ENCODE measurements at places on chromosomes 7 and 10.

- DNase-seq, result no peak
These were observed 35.2 kb upstream of the WDFY4 start for GRCh38 chr10:48649349-48649944.

DNA sequence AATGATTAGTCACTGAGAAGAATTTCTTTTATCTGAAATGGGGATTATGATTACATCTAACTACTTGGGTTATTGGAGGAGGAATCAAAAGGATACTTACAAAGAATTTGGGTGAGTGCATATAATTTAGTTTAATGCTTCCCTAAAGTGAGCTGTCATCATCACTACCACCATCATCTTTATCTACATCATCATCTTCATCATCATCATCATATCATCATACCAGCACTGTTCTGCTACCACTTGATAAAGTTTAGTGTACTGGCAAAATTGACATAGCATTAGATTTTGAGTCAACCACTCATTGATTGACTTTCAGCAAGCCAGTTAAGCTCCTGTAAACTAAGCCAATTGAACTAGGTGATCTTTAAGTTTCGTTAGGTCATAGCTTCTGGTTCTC, 245.6 kb upstream of the DKK1 start:
- no peak for DNase-seq

DNA sequence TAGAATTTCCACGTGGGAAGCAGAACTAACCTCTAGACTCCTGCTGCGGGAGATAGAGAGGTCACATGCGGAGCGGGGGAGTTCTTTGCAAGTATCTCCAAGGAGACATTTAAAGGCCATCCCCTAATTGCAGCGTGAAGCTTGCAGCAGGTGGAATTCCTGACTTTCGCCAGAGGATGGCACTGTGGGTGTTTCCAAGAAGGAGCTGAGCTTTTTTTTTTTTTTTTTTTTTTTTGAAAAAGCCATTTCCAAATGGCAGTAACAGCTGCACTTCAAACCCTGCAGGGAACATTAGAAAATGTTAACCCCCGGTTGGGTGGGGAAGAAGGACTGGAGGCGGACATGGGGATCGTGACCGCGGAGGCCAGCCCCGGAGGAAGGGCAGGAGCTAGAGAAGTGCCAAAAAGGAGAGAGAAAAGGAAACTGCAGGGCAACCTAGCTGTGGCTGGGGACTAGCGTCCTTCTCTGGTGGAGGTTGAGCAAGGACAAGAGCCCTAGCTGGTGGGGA, 487.7 kb downstream of the TYW1 start:
- peak; percentile 40 for DNase-seq

DNA sequence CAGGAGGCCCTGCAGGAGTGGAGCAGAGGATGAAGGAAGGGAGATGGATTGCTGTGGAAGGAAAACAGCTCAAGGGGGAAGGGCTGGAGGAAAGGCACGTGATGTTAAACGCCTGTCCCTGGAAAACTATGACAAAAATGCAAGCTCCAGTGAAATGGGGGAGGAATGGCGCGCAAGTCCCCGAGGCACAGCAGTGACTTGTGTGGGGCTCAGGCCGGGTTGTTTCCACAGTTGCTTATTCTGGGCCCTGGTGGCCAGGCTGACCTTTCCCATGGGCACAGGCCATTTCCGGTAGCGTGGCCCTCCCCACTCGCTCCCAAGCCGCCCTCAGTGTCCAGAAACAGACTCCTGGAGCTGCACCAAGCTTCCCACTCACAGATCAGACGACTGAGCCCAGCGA, 68.1 kb upstream of the PDGFA start:
- no peak for DNase-seq

DNA sequence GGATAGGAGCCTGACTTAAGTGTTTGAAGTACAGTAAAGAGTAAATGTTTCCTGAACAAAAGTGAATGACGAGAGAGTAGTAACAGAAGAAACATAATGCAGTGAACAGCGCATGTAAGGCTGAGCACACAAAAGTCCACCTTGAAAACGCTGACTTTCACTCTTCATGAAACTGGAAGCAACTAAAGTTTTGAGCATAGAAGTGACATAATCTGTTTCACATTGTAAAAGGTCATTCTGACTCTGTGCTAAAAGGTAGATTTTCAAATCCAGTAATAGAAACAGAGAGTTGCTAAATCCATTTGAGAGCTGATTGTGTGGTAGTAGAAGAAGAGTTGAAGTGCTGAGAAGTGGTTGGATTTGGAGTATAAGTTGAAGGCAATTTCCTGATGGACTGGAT, 1037.0 kb downstream of the CNTNAP2 start:
- DNase-seq, result no peak

DNA sequence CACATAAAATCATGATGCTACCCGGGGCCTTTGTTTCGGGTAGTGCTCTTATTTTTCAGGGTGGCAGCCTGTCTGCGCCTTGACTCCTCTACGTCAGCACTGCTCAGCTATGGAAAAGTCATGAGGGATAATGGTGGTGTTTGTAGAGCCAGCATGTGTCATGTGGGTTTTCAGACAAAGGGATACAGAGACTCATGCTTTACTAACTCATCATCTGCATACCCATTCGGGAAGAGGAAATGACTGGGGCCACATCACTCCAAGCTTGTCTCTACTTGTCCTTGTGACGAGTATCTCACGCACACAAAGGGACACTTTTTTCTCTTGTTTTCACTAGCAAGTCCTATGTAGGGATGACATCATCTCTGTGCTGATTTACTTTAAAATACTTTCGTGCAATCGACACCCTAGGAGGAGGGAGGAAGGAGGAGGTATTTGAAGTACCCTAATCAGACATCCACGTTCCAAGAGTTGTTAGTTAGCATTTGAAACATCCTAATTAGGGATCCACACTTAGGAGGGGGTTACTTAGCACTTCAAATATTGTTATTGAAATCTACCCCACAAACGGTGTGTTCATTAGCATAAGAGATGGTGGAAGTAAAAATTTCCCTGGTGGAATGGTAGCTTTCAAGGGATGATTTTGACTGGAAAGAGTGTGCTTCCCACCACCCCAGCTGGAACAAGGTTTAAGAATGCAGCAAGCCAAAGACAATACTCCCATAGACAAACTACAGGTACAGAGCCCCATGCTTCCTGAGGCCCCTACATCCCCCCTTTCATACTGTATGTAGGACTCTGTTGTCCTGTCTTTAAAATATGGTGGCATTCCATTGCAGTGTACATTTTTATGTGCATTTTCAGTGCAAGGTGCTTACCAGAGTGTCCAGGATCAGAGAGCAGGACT, 52.0 kb downstream of the THNSL1 start:
- no peak for DNase-seq

DNA sequence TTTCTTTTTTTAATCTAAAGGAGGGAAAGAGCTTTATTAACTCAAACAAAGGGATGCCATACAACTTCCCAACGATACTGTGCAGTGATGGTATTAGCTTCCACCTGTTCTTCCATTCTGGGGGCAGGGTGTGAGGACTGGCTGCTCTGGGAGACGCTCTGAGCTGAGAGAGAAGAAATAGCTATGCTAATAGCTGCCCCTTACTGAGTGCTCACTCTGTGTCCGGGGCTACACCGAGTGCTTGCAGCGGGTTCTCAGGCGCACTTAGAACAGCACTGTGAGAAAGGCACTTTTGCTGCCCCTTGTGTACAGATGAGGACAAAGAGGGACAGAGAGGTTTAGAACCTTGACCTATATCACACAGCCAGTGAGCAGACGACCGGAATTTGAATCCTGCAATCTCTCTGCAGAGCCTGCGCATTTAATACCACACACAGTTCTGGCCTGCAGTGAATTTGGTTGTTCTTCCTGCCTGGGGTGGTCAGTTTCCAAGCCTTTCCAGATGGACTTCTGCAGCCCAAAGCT, 142.2 kb downstream of the PLPP4 start:
- no peak for DNase-seq

- DNase-seq, result no peak
These were observed 42.4 kb downstream of the PLCE1 start for GRCh38 chr10:94035982-94036765.

DNA sequence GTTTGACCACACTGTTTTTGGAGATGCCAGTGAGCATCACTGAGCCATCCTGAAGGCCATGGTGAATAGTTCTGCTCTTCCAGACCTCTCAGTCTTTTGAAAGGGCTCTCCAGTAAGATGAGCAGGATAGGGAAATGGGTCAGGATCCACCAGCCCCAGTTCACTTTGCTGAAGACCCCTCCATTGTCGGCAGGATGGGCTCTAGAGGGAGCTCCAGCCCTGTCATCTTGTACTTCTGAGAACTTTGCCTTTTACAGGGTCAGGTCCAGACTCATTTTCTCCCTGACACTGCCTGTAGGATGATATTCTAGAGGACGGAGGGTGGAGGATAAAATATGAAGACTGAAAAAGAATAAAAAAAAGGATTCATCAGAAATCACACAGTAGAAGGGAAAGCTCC, 13.1 kb downstream of the LHFPL3 start:
- no peak for DNase-seq

DNA sequence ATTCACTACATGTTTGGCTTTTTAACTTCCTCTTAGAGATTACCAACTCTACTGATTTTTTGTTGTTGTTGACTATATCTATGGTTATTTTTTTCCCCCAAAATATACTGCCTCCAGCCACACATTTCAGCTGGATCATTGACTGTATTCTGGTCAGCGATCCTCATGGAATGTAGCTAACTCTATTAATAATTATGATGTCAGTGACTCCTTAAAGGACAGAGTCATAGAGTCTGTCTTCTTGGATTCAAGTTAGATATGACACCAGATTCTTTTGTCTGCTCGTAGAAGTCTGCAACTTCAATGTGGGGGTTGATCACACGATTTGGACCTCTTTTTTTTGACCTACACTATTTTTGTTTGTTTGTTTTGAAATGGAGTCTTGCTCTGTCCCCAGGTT, 33.2 kb downstream of the UBN2 start:
- DNase-seq, result no peak

DNA sequence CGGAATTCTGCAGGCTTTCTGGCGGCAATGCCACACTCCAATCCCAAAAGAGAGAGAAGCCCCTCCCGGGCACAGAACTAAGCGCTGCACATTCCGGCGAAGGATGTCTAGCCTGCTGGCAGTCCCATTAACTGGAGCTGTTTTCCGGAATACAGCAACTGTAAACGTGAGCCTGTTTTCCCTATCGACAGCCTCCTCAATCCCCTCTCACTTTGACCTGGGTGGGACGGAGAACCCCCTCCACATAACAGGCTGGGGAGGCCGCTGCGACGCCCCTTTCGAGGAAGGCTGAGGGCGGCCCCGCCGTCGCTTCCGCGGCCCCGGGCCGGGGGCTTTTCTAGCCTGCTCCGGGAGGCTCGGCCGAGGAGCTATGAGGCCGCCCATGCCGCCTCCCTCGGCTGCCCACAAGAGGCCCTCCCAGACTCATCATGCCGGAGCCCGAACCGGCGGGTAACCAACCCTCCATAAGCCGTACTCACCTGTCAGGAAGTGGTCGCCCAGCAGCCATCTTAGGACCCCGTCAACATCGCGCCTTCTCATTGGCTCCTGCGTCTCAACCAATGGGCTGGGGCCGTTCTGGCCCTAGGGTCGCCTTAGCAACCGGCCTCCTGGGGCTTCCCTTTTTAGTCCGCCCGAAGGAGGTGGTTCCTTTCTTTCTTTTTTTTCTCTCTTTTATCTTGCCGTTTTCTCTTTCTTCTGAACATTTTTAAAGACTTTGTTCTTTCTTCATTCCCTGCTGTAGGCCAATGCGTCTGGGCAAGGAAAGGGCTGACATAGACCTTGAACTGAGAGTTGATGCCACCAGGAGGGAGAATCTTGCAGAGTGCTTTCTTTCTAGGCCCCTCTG, at the start of gene FAM204A:
TSS of gene FAM204A (minus strand) at position 534 of the 847 bp plus-strand sequence. CDS start 5,909 bp downstream, outside the sequence.
- DNase-seq, result peak; percentile 80

GRCh38 chr7:15085366-15085765, 182.8 kb upstream of the DGKB start:
- no peak for DNase-seq

- DNase-seq, result no peak
These were observed 14.9 kb downstream of the ADCY1 start for GRCh38 chr7:45589061-45589460.

- no peak for DNase-seq
These were observed 61.0 kb upstream of the NANOS1 start for GRCh38 chr10:118968482-118968881.

DNA sequence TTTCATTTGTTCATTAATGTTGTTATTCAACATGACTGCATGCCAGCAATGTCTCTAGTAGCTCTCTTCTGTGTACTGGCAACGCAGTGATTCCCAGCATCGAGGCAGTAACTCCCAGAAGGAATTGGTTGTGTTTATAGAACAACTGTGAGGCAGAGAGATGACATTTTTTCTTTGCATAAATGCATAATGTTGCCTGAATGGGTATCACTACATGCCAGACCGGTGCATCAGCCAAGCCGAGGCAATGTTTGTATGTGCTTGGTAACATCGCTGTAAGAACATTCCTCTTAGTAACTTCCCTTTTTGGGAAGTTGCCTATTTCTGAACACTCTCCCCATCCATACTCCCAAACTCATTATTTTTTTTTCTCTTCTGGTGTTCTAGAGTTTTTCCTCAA, 182.9 kb downstream of the HTR7 start:
- no peak for DNase-seq

DNA sequence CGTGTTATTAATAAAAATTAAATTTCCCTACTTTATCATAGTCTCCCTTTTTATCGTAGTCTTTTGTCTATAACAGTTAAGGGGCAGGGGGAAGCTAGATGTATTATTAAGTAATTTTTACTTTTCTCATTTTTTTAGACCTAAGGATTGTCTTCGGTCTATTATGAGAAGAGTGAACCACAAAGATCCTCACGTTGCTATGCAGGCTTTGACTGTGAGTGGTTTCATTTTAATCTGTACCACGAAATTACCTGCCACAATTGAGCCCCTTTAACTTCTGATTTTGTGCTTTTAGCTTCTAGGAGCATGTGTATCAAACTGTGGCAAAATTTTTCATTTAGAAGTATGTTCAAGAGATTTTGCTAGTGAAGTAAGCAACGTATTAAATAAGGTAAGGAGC, 40.6 kb downstream of the STAM start:
- no peak for DNase-seq

DNA sequence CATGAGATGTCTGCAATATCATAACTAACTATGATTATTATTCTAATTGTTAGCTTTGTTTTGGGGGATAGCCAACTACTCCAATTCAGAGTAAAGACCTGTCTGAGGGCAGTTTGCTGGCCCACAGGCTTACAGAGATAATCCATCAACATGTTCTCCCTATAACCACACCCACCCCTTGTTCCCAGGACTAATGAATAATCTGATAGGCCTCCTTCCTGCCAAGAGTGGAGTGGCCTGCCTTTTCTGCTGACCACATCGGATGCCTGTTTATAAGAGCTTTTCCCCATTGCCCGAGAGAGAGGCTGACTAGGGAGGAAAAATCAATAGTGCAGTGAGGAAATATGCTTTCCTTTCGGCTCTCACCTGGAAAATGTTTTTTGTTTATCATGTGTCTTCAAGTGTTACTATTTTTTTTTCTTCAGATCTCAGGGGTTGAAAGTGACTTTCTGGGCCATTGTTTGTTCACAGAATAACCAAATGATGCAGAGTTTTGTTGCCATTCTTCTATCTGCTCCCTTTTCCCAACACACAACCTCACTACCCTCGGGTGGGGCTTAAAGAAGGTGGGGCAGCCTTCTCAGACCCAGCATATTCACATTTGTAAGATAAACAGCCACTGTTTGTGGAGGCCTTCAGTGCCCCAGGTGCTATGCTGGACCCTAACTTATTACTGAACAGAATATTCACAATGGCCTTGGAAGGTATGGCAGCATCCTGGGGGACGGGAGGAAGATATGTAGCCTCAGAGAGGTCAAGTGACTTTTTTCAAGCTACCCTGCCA, 38.4 kb downstream of the PLPP4 start:
- no peak for DNase-seq

Data from LNCaP clone FGC (cell line).